Inflammatory macrophage treated with lipopolysaccharide for 4 hours (primary cell): ENCODE measurements at places on chromosomes 2 and 18.

DNA sequence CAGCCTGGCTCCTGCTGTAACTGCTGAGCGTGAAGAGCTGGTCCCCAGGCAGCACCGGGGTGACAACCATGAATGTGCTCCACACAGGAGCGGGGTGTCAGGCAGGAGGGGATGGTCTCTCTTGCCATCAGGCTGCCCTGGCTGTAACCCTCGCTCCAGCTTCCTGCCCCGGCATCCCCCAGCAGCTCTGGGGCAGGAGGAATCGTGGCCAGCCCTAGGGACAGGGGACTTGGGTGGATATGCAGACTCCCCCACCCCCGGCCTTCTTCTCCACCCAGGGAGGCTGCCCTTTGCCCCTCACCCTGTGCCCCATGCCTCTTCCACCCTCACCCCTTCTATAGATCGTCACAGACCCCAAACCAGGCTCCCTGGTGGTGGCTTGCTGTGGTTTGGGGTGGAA is 69.4 kb upstream of the SMAD7 start:
- no peak for DNase-seq

DNA sequence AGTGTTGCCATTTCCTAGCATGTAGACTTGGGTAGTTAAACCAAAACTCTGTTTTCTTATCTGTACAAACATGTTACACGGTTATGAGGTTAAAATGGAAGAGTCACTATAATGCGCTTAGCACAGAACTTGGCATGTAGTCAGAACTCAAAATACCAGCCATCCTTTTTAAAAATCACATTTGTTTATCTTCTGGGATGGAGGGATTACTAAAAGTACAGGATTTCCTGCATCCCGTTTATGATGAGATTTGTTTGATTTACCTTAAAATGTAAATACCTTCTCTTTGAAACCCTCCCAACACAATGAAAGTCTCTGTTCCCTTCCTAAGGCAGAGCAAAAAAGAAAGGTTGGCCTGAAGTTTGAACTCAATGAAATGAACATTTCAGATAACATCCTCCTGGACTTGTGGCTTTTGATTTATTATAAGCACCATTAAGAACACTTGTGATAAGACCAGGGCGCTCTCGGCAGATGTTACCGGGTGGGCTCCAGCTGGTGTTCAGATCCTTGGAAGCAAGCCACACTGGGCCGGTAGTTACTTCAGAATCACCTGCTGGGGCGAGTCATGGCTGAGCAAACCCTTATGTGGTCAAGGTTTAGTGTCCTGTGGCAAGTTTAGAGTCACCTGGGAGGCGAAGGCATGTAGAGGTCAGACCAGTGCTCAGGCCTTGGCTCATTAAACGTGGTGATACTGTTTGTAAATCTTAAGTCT is 105.7 kb downstream of the MGAT5 start:
- DNase-seq = no peak

DNA sequence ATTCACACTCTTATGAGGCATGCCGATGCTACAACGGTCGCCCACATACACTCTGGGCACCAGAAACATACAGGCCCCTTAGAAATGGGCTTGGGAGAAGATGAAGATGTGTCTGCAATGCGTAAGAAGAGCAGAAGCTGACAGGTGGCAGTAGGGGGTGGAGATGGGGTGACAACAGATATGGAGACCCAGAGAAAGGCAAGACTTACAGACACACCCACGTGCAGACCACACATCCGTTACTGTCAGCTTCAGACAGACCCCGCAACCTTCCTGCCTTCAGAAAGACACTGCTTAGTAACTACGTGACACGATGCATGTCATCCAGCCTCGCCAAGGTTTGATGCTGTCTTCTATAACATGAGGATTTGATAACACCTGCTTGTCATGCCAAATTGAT is 89.5 kb downstream of the ZFP36L2 start:
- no peak for DNase-seq

- DNase-seq = no peak
These were observed 274.8 kb upstream of the NCKAP5 start for GRCh38 chr2:133843091-133843490.

- DNase-seq = no peak
These were observed 226.1 kb upstream of the APCDD1 start for GRCh38 chr18:10228326-10228725.

DNA sequence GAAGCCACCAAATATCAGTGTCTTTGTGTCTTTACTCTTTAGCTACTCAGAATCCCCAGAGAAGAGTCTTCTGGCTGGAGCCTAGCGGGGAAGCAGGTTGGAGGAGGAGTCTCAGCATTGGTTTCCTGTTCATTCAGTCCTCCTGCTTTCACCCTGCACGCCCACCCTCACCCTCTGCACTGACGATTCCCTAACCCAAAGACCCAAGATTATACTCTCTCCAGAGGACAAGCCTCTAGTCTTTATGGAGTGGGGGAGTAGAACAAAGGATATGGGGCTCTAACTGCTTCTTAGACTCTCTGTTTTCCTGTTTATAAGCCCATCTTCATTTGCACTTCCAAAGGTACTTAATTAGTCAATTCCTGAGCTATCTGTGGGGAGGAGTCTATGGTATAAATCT is 338.8 kb downstream of the AGPS start:
- no peak for DNase-seq

- DNase-seq = peak; percentile 54
These were observed 62.3 kb upstream of the CCDC195 start for GRCh38 chr2:224778474-224778877.

DNA sequence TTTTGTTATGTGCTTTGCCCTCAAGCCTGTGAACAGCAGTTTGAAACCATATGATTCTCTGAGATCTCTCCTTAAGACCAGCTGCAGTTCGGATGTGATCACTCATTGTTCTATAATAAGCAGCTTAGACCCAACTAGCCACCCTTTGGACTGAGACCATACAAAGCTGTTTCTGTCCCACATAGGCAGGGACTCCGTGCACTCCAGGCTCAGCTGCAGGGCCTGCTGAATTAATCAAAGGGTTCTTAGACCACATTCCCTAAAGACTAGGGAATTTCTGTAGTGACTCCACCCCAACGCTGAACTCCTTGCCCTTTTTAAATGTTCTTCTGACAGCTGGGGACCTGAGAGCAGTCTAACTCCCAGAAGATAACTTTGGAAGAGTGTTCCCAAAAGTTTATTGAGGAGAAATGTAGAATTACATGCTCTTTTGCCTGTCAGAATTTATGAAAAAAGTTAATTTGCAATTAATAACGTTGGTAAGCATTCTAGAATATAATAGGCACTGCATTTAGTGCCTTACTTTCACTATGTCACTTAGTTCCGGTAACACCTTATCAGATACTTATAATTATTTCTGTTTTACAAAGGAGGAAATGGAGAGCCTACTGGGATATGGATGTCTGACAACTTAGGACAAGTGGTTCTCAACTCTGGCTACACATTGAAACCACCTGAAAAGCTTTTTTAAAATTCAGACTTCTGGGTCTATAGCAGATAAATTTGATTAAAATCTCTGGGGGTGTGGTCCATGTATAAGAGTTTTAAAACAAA is 42.3 kb downstream of the GULP1 start:
- no peak for DNase-seq

- no peak for DNase-seq
These were observed 187.6 kb downstream of the ARHGAP28 start for GRCh38 chr18:6917072-6917471.

- DNase-seq = no peak
These were observed 21.7 kb downstream of the LCT start for GRCh38 chr2:135815269-135815668.

GRCh38 chr18:8232791-8233190 is 376.4 kb upstream of the RAB12 start:
- DNase-seq = no peak

- no peak for DNase-seq
These were observed 32.8 kb upstream of the DOCK10 start for GRCh38 chr2:225074919-225075681.

GRCh38 chr2:55236992-55237543 is 4.6 kb downstream of the RPS27A start:
- no peak for DNase-seq

DNA sequence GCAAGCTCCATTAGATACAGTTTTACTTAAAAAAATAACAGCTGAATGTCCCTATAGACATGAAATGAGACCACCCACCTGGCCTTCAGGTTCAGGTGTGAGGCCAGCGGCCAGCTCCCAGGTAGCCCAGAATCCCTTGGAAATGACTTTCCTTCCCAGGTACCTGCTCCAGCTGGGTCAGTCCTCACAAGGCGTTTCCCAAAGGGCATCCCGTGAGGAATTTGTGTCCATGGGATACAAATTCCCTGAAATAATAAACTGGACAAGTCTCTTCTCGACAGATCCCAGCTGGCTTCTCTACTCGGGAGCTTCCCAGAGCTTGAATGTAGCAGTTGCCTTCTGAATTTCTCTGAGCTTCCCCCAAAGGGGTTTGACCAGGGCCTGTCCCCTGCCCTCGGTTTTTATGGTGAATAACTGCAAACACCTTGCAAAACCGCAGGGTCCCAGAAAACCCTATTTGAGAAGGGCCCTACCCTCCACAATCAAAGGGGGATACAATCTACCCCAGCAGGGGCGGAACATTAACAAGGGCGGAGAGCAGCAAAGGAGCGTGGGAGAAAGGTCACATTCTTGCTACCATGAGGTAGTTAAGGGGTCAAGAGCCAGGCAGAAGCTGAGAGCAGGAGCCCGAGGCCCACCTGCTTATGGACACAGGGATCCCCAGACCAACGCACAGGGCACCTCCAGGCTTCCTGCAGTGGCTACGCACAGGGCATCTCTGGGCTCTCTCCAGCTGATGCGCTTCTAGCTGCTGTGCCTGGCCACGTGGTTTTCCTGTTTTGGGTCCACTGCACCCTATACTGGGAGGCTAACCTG is 107.7 kb downstream of the HDAC4 start:
- no peak for DNase-seq

DNA sequence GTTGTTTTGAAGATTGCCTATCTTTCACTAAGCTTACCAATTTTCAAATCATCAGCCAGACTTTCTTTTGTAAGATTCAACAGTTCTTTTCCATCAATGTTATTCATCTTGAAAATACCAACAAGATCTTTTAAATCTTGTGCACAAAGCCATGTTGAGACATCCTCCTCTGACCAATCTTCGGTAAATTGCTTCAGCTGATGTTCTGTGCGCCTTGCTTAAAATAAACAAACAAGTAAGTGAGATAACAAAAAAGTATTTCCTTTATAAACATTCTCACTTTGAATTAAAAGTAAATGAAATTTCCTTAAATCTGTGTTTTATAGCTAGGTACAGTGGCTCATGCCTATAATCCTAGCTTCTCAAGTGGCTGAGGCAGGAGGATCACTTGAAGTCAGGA is 30.3 kb downstream of the WDSUB1 start:
- no peak for DNase-seq

DNA sequence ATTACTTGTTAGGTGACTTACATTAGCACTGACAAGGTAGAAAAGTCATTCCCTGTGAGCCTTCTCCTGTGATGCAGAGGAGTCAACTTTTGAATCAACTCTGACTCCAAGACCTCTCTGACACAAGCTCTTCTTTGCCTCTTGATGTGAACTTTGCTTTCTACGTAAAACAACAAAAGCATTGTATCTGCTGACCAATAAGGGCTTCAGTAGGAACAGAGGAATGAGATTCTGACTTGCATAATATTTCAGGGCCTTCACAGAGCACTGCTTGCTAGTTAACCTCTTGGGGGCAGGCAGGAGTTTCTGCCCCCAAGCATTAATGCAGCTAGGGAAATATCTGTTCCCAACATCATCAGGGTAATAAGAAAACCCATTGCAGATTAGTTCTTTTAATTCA is 791.5 kb downstream of the BCL11A start:
- no peak for DNase-seq

DNA sequence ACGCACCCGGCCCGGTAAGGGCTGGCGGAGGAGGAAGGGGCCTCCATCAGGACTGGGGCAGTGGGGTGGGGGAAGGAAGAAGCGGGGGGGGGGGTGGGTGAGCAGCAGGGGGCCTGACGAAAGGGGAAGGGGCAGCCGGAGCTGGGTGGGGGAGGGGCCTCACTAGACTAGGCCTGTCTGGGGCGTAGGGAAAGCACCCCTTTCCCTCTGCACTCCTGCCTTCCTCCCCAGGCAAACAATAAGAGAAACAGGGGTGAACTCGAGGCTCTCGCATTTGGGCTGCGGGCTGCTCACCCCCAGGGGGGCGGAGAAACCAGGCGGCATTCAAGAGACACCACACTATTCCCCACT is 82.7 kb upstream of the POMC start:
- no peak for DNase-seq

DNA sequence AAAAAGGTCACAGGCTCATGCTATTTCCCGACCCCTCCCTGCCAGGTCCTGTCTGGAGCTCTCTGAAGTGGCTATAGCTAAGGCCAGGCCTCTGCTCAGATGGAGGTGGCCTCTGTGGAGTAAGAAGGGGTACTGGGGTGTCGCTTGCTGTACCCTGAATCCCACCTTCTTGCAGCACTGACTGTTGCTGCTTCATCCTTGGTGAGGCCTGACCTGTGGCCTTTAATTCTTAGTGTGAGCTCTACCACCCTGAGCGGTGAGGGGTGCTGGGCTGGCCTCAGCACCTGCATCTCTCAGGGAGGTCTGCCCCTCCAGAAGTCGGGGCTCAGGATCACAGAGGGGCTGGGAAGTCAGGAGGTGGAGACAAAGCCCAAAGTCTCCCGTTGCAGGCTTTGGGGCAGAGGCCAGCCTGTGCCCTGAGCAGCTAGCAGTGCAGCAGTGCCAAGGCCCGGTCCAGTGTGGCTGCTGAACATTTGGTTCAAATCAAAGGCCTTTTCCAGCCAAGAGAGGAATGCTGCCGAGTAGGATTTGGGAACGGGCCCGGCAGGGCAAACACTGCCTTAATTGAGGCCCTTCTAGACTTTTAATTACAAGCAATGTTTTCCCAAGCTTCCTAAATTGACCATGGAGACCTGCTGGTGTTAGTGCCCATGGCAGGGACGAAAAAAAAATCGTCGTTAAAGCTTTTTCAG is 133.5 kb upstream of the HAAO start:
- no peak for DNase-seq
